Thymus (tissue), 14 donors: ENCODE measurements at places on chromosomes 3 and 15.
A peak's percentile ranks its signal among the peaks of the same experiment; 100 is the strongest.

DNA sequence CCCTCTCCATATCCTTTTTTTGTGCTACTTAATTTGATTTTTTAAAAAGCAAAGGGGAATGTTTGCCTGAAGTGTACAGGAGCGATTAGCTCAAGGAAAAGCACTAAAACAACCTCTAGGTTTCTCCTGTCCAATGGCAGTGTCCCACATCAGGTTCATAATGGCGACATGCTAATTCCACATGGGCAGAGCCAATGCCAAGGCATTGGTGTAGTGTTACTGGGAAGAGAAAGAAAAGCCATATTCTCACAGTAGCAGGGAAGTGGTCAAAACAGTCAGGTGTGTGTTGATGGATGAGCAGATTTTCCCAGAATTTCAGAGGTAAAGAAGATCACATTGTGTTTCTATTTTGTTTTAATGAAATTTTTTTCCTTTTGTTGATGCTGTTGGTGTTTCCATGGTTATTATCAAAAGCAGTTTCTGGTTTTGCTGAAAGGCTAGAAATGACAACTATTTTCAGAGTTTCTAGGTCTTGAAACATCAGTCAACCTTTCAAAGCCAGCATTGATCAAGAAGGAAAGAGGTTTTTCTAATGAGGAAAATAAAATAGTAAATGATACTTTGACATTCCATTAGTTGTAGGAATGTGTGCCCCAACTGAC lies 65.2 kb downstream of the FNDC3B start:
- H3K4me3 ChIP-seq, result no peak overlapping the region
- peak overlapping the region; percentile 5 for H3K27ac ChIP-seq
- peaks cover 51% of the 10 kb centered on the region for H3K4me1 ChIP-seq
- H3K36me3 ChIP-seq, result no peaks in the 10 kb centered on the region

- H3K36me3 ChIP-seq, result no peaks in the 10 kb centered on the region
- H3K4me3 ChIP-seq, result no peak overlapping the region
- H3K27ac ChIP-seq, result no peak overlapping the region
- no peak for DNase-seq
- no peaks in the 10 kb centered on the region for H3K4me1 ChIP-seq
- H3K27me3 ChIP-seq, result no peaks in the 10 kb centered on the region
Observed at GRCh38 chr3:146187334-146187950, 26.5 kb upstream of the PLOD2 start.

GRCh38 chr3:53346514-53346913 lies 829 bp downstream of the DCP1A start:
- peaks cover 8% of the 10 kb centered on the region for H3K4me1 ChIP-seq
- peak overlapping the region; percentile 80 for H3K27ac ChIP-seq
- peak; percentile 16 for DNase-seq
- H3K27me3 ChIP-seq, result no peaks in the 10 kb centered on the region
- H3K36me3 ChIP-seq, result no peaks in the 10 kb centered on the region

GRCh38 chr3:81500039-81500438 lies 261.4 kb downstream of the GBE1 start:
- no peaks in the 10 kb centered on the region for H3K27me3 ChIP-seq
- no peak for DNase-seq
- H3K4me3 ChIP-seq, result no peak overlapping the region
- no peak overlapping the region for H3K27ac ChIP-seq

- no peak for DNase-seq
- H3K4me1 ChIP-seq, result no peaks in the 10 kb centered on the region
- no peak overlapping the region for H3K27ac ChIP-seq
- no peak overlapping the region for H3K4me3 ChIP-seq
- no peaks in the 10 kb centered on the region for H3K36me3 ChIP-seq
Observed at GRCh38 chr3:100047455-100048141, 66.7 kb downstream of the FILIP1L start.

DNA sequence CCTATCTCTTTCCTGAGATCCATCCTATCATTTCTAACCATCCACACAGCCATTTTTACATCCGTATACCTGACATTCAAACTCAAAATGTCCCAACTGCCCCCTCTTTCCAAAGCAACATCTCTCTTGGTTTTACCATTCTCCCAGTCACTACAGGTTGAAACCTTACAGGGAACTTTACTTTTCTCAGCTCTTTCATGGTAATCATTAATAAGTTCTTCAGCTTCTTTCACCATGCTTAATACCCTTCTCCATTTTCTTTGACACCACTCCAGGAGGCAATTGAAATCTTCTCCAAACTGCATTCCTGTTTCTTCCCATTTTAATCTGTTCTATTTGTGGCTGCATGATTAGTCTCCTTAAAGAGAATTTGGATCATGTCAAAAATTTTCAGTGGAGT lies 352.5 kb downstream of the GAP43 start:
- H3K4me3 ChIP-seq, result no peak overlapping the region
- no peaks in the 10 kb centered on the region for H3K4me1 ChIP-seq
- H3K36me3 ChIP-seq, result no peaks in the 10 kb centered on the region
- no peak for DNase-seq
- no peaks in the 10 kb centered on the region for H3K27me3 ChIP-seq

- H3K4me1 ChIP-seq, result no peaks in the 10 kb centered on the region
- H3K4me3 ChIP-seq, result no peak overlapping the region
- H3K27me3 ChIP-seq, result no peaks in the 10 kb centered on the region
- no peak for DNase-seq
Observed at GRCh38 chr3:184196536-184196935, 10.5 kb downstream of the ABCF3 start.

DNA sequence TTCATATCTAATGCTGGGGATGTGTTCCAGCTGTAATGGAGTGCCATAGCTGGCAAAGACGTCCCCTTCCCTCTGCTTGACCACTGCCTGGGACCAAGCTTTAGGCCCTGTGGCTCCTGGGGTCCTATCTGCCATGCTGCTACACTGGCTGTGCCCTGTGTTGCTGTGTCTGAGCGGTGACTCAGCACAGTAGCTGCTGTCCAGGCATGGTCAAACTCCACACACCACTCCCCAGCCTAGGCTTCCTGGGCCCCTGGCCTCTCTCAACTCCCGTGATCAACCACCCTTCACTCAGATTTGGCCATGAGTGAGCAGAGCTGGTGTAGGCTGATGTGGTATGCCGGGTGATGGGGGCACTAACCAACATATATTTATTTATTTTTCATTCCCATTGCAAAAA lies 27.0 kb downstream of the EPHB1 start:
- no peaks in the 10 kb centered on the region for H3K36me3 ChIP-seq
- H3K27ac ChIP-seq, result no peak overlapping the region
- H3K4me3 ChIP-seq, result no peak overlapping the region
- H3K27me3 ChIP-seq, result no peaks in the 10 kb centered on the region
- DNase-seq, result no peak
- H3K4me1 ChIP-seq, result no peaks in the 10 kb centered on the region

DNA sequence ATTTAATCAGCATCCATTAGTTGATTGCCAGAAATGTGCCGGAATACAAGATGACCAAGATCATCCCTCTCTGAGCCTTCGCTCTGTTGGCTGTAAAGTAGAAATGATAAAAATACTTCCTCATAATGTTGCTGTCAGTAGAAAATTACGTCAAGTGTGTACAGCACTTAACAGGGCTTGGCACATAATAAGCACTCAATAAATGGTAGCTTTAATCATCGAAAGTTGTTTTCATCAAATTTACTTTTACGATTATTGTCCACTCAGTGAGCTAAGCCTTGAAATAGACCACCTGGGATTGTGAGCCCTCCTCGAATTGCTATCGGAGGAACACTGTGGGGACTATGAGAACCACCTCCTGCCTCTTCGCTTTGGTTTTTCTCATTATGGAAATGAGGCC lies 301.3 kb upstream of the TPRG1 start:
- no peaks in the 10 kb centered on the region for H3K4me1 ChIP-seq
- peaks cover 19% of the 10 kb centered on the region for H3K36me3 ChIP-seq
- H3K4me3 ChIP-seq, result no peak overlapping the region
- no peaks in the 10 kb centered on the region for H3K27me3 ChIP-seq

DNA sequence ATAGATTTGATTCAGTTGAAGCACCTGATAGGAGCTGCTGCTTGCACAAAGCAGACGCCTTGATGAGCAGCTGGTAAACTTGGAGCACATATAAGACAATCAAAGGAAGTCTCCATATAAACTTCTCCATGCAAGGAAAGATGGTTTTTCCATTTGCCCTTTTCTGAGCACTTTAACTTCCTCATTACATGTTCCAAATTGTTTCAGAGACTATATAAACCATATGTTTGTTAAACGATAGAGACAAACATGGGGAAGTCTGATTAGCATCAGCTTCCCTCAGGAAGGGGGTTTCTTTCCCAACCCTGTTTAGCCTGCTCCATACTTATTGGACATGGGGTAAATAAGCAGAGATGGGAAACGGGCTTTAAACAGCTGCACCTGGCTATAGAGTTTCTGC lies 88.0 kb downstream of the DHX36 start:
- no peaks in the 10 kb centered on the region for H3K36me3 ChIP-seq
- no peaks in the 10 kb centered on the region for H3K4me1 ChIP-seq
- no peak overlapping the region for H3K27ac ChIP-seq
- no peak for DNase-seq
- no peaks in the 10 kb centered on the region for H3K27me3 ChIP-seq
- H3K4me3 ChIP-seq, result no peak overlapping the region

- peaks cover 5% of the 10 kb centered on the region for H3K4me1 ChIP-seq
- H3K4me3 ChIP-seq, result no peak overlapping the region
- DNase-seq, result peak; percentile 76
- no peaks in the 10 kb centered on the region for H3K36me3 ChIP-seq
- H3K27me3 ChIP-seq, result no peaks in the 10 kb centered on the region
Observed at GRCh38 chr3:47522082-47522987, 8.8 kb upstream of the ELP6 start.
